ENCODE measurements at places on chromosomes 6 and 20. TPM values are rescaled to one million over a fixed set of nuclear protein-coding genes. Genes with fewer than 3 reads are reported as not detected.

The KHDC1 gene
- 4.3 TPM for total RNA-seq

DNA sequence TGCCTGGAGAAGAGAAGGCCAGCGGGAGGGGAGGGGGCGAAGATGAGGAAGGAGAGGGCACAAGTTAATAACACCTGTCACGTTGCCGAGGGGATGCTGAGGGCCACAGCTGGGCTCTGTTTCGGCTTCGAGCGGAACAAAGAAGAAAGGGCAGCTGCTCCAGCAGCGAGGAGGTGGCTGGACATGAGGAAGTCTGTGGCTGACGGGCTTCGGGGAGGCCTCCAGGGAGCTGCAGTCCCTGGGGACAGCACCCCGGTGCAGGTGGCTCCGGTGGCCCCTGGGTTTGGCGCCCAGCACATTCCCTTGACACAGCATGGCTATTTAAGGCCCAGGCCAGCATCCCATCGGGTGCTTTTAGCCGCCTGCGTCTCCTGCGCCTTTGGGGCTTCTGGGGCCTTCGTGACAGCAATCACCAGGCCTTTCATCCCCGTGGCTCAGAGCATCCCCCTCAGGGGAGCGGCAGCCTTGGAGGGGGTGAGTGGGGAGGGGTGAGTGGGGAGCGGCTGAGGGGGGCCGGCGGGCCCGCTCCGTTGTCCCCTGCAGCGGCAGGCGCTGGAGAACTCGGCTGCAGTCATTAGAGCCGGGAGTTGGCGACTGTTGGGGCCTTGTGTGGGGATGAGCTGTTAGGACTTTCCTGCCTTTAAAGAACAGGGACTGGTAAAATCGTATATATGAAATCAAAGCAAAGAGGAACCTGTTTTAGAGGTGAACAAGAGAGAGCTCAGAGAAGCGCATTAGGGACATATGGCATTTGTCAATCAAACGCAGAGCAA is 99.0 kb downstream of the TMEM242 start:
- peak; percentile 42 for DNase-seq

The FNDC1 gene
- total RNA-seq = 0.30 TPM

DNA sequence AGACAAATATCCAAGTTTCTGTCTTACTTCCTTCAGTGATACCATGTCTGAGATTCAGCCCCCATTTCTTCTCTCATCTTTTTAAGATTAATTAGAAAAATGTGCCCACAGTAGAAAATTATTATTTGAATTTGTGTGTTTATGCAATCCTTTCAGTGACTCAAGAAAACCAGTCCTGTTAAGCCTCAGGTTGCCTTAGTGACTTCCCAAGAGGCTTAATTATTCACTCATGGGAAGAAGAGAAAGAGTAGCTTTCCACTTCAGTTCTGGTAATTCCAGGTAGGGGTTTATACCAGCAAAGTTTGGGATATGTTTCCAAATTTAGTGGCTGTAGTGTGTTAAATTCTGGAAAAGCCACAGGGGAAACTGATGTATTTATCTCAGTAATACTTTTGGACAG is 149.1 kb downstream of the RIMS1 start:
- DNase-seq = no peak

DNA sequence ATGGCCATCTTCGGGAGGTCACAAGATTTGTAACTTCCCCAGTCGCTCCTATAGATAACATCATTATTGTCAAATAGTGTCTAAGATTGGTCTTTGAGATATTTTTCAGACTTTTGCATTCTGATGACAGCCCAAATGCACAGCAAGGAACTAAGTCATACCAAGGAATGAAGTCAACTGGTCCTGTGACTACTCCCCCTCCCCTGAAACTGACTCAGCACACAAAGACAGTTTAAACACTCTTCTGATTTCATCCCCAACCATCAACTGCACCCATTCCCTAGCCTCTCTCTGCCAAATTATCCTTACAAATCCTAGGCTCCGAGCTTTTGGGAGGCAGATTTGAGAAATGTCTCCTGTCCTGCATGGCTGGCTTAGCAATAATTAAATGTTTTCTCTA is 139.4 kb downstream of the HS3ST5 start:
- no peak for DNase-seq

DNA sequence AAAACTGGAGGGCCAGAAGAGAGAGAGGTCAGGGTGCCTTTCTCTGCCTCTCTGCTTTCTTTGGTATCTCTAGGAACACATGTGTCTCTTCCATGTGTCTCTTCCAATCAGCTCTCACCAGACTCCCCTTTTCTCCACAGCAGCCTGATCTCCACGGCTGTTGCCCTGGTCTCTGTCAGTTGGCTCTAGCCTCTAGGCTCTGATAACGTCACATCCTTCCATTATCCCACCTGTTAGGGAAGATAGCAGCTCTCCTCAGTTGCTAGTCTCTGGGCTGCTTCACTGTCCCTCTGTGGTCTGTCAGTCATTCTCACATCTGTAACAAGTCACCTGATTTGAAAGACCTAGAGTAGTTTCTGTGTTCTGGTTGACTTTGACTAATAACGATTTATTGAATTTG is 80.2 kb downstream of the PLCB4 start:
- no peak for DNase-seq

The IMPG1 gene
- total RNA-seq = not detected

- DNase-seq = no peak
Observed at GRCh38 chr20:20373091-20373571, 5.2 kb downstream of the INSM1 start.

- no peak for DNase-seq
Observed at GRCh38 chr20:8627340-8628004, 441.4 kb upstream of the PLCB4 start.

GRCh38 chr6:162856885-162857284 is 129.1 kb downstream of the PACRG start:
- DNase-seq = no peak

DNA sequence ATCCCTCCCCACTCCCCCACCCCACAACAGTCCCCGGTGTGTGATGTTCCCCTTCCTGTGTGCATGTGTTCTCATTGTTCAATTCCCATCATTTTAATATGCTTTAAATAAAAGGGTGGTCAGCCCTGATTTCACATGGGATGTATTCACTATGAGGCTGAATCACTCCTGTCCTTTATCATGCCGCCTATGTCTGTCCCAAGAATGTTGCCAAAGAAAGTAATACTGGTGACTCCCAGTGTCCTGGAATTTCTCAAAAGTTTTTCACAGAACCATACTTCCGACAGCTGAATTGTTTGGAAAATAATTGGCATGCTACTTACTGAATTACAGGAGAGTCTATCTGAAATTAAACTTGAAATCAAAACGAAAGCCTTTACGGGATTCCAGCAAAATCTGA is 217.7 kb downstream of the HAO1 start:
- no peak for DNase-seq

The C20orf204 gene
- total RNA-seq = 0.61 TPM

- DNase-seq = no peak
Observed at GRCh38 chr20:63622732-63623131, 4.2 kb downstream of the GMEB2 start.

GRCh38 chr6:170165085-170165470 is 125.8 kb downstream of the DLL1 start:
- no peak for DNase-seq

The LZTS3 gene
- 33.3 TPM for total RNA-seq

The PRSS16 gene
- 20.2 TPM for total RNA-seq

GRCh38 chr20:45289942-45290676 is 16.5 kb upstream of the RBPJL start:
- no peak for DNase-seq

The IYD gene
- total RNA-seq = not detected

DNA sequence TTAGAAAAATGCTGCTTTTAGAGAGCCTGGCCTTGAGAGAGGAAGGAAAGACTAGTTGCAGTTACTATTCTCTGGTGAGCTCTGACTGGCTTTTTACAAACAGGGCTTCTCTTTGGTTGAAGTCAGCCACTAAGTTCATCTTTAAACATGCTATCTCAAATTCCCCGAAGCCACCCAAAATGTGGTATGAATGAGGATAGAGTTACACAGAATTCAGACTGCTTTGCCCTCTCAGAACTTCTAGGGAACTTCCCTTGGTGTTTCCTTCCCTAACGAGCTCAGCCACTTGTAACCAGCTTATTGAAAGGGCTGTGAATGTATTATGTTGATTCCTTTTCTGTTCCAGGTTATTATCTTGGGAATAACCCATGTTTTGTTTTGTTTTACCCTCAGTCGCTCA is 73.5 kb downstream of the EFHC1 start:
- DNase-seq = no peak

The ENPP1 gene
- 39.1 TPM for total RNA-seq

The TAGAP gene
- not detected for total RNA-seq

DNA sequence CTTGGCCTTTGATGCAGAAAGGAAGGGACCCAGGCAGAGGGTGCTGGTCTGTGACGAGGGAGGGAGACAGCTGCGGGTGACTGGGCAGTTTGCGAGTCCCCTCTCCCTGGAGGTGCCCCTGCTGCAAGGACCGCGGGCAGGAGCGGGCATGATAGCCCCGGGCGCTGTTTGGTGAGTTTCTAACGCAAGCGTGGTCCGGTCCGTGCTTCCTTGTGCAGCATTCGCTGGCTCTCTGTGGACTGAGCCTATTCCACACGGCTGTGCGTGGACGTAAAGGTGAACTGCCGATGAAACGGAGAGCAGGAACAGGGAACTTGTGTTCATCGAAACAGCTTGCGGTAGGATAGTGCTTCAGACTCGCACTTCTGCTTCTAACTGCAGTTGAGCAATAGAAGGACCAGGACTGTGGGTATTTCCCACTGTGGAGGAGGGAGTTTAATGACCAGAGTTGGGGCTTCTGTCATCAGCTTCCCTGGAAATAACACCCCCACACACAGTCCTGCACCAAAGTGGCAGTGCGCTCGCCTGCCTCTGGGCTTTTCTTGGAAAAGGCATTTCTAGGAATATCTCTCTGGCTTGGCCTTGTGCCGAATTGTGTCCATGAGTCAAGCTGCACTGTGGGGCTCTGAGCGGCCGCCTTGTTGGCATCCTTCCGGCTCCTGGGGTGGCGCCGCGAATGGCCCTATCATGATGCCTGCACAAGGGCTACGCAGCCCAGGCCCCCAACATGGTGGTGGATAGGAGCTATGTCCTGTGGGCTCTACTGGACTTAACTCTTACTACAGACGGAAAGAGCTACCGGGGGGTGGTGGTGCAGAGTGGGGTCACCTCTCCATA is 48.9 kb downstream of the DUSP22 start:
- DNase-seq = no peak

GRCh38 chr6:148998704-148999103 is 251.9 kb downstream of the UST start:
- no peak for DNase-seq

GRCh38 chr6:16633961-16634360 is 127.3 kb downstream of the ATXN1 start:
- no peak for DNase-seq

- DNase-seq = no peak
Observed at GRCh38 chr20:44219791-44220190, 9.2 kb upstream of the OSER1 start.

- no peak for DNase-seq
Observed at GRCh38 chr6:157064502-157064901, 258.8 kb downstream of the TMEM242 start.

DNA sequence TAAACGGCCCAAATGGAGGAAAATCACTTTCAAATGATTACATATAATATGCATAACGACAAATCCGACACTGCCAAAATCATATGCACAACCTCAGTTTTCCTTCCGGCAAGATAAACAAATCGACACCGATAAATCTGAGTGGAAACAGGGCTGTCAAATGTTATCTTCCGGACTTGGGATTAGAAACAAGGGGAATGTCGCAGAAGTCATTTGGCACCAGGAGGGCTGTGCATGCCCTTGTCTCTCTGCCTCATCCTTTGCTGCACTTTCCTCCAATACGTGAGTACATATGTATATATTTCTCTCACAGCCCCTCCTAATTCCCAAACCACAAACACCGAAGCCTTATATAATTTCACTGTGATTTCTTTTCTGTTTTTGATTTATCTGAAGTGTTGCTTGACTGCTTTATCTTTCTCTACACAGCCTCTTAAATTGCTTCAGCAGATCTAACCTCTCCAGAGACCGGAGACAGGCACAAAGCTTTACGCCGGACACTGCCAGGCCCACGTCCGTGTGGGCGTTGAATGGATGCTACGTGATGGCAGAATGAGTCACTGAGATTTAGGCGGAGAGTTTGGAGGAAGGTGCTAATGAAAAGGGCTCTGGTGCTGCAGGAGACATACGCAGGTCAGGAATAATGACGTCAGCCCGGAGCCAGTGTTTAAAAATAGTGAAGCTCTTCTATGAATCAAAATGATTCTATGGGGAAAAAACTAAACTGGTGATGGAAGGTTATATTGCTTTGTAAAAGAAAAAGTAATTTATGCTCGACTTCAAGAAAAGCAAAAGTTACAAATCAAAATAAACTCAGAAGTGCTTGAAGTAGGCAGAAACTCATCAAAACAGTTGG is 21.0 kb upstream of the PRELID3B start:
- DNase-seq = no peak

The NKAIN4 gene
- 6.9 TPM for total RNA-seq

DNA sequence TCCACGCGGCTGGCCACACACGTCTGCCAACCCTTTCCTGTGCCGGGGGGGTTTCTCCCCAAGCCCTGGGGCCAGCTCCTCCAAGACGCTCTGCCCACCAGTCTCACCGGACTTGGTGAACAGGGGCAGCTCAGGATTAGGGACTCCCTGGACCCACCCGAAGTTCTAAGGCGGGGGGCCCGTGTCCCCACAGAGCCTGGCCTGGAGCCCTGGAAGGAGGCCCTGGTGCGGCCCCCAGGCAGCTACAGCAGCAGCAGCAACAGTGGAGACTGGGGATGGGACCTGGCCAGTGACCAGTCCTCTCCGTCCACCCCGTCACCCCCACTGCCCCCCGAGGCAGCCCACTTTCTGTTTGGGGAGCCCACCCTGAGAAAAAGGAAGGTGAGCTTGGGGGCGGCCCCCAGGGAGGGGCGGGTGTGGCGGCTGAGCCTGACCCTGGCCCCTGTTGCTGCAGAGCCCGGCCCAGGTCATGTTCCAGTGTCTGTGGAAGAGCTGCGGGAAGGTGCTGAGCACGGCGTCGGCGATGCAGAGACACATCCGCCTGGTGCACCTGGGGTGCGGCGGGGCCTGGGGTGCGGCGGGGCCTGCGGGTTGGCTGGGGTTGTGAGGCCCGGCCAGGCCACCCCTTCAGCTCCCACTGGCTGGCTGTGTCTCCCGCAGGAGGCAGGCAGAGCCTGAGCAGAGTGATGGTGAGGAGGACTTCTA is 2.3 kb downstream of the SLC2A4RG start:
- DNase-seq = peak; percentile 41

The SLC22A16 gene
- not detected for total RNA-seq

DNA sequence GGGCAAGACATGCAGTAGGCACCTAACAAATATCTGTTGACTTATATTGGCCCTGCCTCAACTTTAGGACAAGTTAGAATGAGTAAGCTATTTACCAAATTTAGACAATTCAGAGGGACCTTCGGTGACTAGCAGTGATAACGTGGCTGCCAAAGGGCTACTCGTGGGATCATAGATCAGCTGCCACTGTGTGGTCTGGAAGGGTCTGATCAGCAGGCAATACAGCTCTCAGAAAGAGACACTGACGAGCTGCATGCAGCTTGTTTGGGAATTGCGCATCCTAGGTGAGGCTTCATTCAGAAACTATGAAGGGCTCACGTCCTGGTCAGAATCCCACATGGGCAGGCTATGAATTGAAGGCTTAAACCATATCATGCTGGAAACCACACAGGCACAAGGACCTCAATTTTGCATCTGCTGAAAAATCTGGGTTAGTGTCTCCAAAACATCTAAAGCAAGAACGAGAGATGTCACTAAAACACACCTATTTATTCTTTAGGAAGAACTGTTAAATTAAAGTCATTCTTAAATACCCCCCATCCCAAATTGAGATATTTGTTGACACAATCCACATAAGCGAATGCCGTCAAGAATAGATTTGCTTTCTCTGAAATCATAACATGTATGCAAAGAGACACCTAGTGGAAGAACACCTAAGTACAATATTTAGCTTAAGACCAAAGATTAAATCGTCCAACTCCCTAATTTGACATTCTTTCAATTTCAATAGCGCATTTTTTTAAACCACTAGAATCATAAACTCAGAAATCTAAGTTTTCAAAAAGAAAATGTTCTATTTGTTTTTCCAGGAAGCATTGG is 79.6 kb downstream of the IPCEF1 start:
- DNase-seq = no peak
